T-helper 9 cell (primary cell): ENCODE measurements at places on chromosomes 12 and 14.
A peak's percentile ranks its signal among the peaks of the same experiment; 100 is the strongest.

DNA sequence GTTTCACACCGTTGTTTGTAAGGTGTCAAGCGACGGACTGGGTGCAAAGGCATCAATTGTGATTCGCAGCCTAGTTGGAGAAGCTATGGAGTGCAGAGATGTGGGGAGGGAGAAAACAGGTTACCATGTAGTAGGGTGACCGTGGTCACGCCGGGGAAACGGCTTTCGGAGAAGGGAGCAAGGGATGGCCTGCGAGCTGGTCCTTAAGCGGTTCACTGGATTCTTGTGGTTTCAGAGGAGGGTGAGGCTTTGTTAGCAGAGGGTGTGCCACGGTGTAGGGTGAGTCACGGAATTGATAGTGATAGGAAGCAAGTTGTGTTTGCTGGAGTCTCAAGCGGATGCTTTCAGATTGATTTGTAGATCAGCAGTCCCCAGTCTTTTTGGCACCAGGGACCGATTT lies 2.3 kb downstream of the PIWIL1 start:
- no peak for DNase-seq

GRCh38 chr14:90355540-90356518 lies 24.1 kb upstream of the NRDE2 start:
- DNase-seq = no peak

DNA sequence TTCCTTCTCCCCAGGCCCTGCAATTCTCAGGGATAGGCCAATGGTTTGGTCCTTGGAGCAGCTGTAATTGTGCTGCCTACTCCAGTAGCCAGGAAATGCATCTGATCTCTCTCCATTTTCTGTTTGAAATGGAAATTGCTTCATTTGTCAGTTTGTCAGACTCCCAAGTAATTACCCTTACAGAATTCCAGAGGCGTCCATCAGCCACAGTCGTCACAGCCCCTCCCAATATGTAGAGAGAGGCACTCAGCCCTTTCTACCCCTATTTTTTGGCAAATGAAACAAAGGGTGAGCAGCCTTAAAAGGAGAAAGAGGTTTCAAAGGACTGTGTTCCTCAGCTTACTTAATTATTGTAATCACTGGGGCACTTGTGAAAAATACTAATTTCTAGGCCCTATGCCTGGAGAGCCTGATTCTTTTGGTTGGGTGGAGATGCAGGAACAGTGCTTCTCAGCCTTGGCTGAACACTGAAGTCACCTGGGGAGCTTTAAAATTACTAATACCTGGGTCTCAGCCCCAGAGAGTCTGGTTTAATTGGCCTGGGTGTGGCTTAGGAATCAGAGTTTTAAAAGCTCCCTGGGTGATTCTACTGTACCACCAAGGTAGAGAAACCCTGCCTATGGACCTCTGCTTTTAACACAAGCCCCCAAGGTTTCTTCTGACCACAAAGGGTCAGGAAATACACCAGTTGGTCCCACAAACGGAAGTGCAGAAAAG lies 190.0 kb downstream of the EMP1 start:
- DNase-seq = no peak

- no peak for DNase-seq
Observed at GRCh38 chr14:33762161-33762851, 188.6 kb downstream of the EGLN3 start.

DNA sequence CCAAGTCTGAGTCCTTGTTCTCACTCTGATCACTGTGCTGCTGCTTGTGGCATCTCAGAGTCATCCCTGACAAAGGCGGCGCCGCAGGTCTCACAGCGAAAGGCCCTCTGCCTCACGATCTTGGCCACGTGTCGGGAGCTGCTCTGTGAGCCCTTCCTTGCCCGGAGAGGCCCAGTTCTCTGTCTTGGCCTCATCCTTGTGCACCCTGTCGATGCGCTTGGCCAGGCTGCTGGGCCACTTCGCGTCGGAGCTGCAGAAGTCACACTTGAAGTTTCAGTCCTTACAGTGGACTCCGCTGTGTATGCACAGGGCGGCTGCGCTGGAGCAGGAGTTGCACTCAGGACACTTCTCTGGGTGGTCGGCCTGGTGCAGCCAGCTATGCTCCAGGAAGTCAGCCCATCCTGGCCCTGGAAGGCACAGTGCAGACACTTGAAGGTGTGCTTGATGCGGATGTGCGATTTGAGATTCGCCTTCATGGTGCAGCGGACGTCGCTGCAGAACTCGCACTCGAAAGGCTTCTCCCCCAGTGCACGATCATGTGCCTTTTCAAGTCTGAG lies 36.4 kb upstream of the SAV1 start:
- no peak for DNase-seq

DNA sequence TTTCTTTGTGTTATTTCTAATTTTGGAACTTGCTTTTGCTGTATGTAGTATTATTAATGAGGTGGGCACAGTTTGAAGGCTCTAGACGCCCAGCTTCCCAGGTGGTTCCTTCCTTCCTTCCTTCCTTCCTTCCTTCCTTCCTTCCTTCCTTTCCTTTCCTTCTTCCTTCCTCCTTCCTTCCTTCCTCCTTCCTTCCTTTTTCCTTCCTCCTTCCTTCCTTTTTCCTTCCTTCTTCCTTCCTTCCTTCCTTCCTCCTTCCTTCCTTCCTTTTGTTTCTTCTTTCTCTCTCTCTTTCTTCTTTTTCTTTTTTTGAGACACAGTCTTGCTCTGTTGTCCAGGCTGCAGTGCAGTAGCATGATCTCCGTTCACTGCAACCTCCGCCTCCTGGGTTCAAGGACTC lies 906.7 kb downstream of the AACS start:
- DNase-seq = no peak

- DNase-seq = no peak
Observed at GRCh38 chr12:72406111-72406510, 133.9 kb downstream of the TRHDE start.

DNA sequence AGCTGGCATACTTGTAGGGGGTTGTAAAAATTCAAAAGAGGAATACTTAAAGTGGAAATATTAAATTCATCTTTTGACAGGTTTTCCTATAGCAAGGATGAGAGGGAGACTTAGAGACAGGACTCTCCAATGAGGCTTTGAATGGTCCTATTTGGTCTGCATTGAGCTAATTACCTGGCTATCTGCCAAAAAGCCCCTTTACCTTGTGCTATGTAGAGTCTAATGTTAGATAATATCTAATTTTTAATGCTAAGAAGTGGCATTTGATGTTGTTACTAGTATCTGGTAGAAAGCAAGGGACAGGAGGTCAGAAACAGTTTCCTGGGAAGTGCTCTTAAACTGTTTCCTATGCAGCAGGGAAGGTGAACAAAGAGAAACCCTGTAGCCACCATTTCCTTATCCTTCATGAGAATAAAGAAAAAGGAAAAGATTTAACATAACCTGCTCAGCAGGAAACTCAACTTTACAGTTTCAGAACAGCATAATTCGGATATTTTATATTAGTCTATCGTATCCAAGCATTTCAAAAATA lies 550.0 kb downstream of the SOX5 start:
- no peak for DNase-seq

- no peak for DNase-seq
Observed at GRCh38 chr14:83133981-83134645, 1600.5 kb upstream of the SEL1L start.

GRCh38 chr14:96285667-96286066 lies 29.7 kb downstream of the BDKRB1 start:
- DNase-seq = no peak

DNA sequence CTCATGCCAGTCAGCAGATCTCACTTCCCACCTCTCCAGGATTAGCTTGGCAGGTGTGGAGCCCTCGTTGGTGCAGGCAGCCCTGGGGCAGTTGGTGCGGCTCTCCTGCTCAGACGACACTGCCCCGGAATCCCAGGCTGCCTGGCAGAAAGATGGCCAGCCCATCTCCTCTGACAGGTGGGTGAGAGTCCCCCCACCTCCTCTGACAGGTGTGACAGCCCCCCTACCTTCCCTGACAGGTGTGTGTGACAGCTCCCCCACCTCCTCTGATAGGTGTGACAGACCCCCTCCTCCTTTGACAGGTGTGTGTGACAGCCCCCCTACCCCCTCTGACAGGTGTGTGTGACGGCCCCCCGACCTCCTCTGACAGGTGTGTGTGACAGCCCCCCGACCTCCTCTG lies 26.3 kb downstream of the PAPLN start:
- no peak for DNase-seq

DNA sequence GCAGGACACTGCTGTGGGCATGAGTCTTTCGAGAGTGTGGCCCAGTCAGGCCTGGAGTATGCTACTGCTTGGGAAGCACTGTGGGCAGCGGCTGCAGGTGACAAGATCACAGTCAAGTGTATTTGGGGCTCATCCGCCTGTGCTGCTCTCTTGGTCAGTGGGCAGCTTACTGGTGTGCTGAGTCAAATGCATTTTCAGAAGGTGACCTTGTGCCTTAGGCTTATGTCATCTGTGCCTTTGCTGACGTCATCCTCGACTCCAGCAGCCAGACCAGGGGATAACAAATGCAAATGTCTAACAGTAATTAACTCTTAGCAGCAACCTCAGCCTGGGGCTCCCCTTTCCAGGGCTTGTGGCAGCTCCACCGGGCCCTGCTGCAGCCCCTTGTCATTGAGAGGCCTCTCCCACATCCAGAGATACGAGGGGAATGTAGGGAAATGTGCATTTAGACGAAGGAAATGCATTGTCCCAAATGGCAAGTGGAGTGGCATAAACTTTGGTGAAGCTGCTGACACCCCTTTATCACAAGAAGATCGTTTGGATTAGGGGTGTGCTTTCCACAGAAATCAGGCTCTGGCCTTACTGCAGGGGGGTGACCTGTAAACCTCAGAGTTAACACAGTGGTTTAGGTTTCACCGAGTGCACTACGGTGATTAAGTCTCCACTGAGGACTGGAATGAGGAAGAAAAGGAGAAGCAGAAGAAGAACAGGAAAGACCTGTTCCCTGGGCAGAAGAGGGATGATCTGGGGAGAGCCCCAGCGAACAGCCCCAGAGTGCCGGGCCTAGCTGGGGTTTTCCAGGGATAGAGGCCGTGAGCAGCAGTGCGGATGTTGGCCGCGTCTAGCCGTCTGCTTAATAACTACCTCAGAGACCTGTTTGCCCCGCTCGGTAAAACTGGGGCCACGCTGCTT lies 39.7 kb downstream of the PSMA6 start:
- no peak for DNase-seq

DNA sequence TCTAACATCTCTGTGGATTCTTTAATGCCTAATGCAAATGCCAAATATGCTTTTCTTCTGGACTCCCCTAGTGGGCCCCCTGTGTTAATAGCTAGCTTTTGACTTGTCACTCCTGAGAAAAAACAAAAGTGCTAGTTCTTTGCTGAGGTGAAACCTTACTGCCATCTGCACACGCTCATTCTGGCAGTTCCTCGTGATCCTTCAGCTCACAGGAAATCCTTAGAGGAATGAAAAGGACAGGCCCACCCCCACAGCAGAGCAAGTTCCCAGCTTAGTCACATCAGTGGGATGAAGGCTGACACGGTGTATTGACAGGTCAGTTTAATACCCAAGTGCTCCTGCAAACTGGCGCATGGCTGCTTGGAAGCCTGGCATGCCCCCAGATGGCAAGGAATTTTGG lies 165.1 kb upstream of the ATP2B1 start:
- DNase-seq = no peak

GRCh38 chr14:89621009-89621421 lies 204.0 kb upstream of the FOXN3 start:
- peak; percentile 22 for DNase-seq

DNA sequence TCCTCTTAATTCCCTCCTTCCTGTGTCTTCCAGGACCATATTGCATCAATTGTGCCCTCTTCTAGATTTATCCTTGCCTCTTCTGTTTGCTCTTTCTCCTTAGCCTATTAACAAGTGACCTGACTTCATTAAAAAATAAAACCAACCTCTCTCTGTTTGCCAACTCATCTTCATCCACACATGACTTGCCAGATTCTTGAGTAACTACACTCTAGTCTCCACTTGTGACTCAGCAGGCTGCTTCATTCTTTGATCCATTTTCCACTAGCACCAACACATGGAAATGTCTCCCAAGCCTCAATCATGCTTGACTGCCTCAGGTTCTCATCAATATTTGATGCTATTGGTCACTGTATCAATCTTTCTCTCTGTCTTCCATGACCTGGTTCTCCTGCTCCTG lies 492.4 kb upstream of the TMPO start:
- no peak for DNase-seq

GRCh38 chr12:121875582-121875981 lies 13.0 kb upstream of the PSMD9 start:
- no peak for DNase-seq

DNA sequence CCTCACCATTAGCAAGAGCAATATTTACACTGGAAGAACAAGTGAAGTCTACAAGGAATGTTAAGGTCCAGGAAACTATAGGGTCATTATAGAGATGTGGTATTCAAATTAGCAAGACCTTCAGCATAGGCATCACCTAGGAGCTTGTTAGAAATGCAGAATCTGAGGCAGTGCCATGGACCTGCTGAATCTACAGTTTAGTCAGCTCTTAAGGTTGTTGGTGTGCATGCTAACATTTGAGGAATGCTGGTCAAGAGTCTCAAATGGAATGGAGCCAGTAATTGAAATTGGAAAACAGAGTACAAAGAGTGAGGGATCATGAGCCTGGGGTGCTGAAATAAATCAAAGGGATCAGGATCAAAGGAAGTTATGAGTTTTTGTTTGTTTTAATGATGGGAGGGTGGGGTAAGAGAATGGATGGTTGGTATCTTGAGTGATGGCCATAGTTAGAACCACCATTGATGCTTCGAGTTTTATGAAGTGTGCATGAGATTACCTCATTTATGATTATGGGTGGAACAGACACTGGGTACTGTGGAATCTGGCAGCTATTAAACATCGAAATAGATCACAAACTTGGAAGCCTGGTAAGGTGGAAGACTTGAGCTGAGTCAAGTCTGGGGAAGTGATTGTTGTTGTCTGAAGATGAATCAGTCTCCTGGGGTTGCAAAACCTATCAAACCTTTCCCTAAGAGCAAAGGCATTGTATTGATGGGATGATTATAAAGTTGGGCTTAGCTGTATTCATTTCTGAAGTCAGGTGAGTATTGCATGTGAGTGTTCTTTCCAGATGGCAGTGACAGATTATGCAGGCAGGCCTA lies 323.3 kb upstream of the E2F7 start:
- DNase-seq = no peak

GRCh38 chr12:22477894-22478287 lies 66.5 kb downstream of the C2CD5 start:
- DNase-seq = no peak

GRCh38 chr14:31278883-31279282 lies 71.3 kb upstream of the HECTD1 start:
- DNase-seq = no peak

- DNase-seq = no peak
Observed at GRCh38 chr14:51733147-51733546, 81.4 kb downstream of the FRMD6 start.

- DNase-seq = no peak
Observed at GRCh38 chr14:103626146-103626850, 2.7 kb upstream of the KLC1 start.

GRCh38 chr14:73634011-73634833 lies 10.6 kb upstream of the DNAL1 start:
- DNase-seq = no peak
